ENCODE measurements at places on chromosomes 3 and 15.

DNA sequence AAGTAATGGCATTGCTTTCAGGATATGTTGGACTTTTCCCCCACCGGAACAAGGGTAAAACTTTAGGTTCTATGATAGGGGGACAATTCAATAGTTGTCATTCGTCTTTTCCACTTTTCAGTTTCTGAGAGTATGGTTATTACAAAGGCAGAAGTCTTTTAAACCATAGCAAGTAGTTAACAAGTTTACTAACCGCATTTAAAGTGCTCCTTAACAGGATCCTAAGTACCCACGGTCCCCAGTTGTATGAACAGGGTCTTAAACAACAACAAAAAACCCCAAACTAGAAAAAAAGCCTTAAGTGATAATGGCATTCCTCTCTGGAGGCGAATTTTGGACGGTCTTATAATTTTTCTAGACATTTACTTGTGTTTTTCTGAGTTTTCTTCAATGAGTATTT, 831 bp downstream of the IFT57 start:
- peak; percentile 2 for DNase-seq

- no peak for DNase-seq
These were observed 16.6 kb upstream of the ADIPOQ start for GRCh38 chr3:186825872-186826409.

DNA sequence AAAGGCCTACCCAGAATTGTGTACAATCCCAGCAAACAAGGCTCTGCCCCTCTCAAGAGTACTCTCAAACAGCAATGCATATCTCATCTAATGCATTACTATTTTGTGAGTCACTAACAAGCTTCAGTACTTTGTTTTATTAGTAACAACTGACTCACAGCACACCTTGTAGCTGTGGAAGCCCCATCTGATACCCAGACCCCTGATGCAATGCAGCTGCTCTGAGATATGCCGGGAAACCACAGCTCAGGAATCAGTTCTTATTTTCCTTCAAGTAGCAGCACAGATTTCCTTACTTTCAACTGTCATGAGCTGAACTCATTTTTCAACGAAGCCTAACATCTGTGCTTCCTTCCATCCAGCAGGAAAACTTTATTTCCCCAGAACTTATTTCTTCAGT, 37.8 kb downstream of the CCNL1 start:
- DNase-seq, result peak; percentile 86

DNA sequence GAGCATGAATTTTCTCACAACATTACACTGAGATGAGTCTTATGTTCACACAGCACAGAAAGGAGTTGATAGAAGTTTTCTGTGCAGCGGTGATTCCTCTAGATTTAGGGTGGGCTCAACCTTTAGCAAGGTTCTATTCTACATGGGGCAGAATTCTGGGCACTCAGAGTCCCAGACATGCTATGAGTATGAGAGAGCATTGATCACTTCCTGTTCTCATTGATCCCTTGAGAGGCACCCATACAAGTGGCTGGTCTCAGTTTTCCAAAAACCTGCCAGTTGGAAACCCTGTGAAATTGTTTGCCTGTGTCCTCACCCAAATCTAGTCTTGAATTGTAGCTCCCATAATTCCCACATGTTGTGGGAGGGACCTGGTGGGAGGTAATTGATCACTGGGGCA, 112.5 kb upstream of the NR2F2 start:
- DNase-seq, result no peak

DNA sequence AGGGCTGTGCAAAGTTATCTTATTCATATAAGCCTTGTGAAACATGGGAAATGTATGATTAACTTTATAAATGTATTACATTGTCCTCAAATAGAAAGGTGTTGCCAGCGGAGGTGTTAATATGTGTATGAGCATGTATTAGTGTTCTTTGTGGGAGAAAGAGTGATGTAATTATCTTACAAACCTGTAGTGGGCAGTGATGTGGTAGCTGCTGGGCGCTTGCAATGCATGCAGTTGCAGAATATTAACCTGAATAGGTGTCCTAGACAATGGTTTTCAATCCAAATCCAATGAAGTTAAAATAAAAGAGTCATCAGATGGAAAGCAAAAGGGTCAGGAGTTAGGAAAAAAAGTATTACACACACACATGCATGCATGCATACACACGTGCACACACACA, 881.3 kb upstream of the CADM2 start:
- no peak for DNase-seq

GRCh38 chr3:13479332-13479581, 849 bp upstream of the HDAC11 start:
- peak; percentile 23 for DNase-seq
